ENCODE measurements at places on chromosomes 6 and 20.

- no peak for DNase-seq
Measured at GRCh38 chr6:15626878-15627674, 35.8 kb downstream of the DTNBP1 start.

GRCh38 chr6:112203577-112204349 is 50.6 kb downstream of the LAMA4 start:
- no peak for DNase-seq

DNA sequence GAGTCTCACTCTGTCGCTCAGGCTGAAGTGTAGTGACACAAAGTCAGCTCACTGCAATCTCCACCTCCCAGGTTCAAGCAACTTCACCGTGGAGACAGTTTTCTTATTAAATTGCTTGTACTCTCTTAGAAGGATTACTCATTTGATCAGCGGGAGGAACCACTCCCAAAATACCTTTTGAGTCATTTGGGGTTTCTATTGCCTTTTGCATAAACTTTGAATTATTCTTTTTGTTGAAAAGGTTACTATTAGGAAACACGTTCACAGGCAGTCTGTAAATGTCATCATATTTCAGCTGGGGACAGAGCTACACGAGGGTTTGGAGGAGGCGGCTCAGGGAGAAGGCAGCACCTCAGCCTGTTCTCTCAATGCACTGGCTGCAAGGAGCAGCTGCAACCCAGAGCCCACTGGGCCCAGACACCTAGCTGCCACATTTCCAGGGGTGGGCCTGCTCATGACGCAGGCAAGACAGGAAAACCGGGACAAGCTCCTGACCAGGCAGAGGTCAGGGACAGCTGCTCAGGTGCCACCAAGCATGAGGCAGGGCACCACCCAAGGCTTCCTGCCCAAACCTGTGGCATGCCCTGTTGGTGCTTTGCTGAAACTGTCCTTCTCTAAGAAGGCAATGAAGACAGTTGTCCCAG is 205.9 kb downstream of the BMP7 start:
- DNase-seq: no peak

DNA sequence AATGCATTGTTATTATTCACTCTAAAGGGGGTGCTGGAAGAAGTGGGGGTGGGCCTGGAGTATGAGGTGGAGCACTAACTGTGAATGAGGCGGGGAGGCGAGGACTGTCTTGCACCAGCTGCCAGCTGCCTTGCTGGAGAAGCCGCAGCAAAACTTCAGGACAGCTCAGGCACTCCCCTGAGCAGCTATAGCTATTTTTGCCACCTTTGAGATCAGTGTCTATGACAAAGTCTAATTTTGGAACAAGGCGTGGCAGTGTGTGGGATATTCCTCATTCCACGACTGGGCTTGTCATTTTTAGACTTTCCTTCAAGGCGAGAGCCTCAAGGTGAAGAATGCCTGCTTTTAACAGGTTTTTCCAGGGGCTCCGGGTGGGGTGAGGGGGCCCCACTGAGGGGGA is 143.8 kb downstream of the DOK5 start:
- no peak for DNase-seq

- no peak for DNase-seq
Measured at GRCh38 chr6:83891586-83891985, 32.1 kb downstream of the CYB5R4 start.

DNA sequence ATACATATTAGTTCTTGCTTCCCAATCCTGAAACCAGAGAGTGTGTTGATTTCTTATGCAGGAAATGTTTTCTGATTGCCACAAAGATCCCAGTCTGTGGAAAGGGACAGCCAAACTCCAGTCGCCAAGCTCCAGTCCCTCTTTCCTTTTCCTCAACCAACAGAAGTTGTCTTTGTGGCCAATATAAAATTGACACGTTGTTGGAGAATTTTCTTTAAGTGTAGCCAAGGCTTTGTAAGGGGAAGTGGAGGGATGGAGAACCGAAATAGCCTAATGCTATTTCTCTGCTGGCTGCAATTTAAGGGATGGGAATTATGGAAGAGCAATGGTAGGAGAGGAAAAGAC is 5.4 kb downstream of the ADGRB3 start:
- DNase-seq: no peak

- DNase-seq: peak; percentile 50
Measured at GRCh38 chr6:138590796-138591709, 91.8 kb upstream of the NHSL1 start.

- DNase-seq: no peak
Measured at GRCh38 chr20:57871237-57871632, 161.4 kb upstream of the PMEPA1 start.

- DNase-seq: no peak
Measured at GRCh38 chr20:45039475-45039820, 61.5 kb downstream of the KCNS1 start.

- DNase-seq: no peak
Measured at GRCh38 chr20:59772931-59773913, 160.2 kb downstream of the SYCP2 start.

DNA sequence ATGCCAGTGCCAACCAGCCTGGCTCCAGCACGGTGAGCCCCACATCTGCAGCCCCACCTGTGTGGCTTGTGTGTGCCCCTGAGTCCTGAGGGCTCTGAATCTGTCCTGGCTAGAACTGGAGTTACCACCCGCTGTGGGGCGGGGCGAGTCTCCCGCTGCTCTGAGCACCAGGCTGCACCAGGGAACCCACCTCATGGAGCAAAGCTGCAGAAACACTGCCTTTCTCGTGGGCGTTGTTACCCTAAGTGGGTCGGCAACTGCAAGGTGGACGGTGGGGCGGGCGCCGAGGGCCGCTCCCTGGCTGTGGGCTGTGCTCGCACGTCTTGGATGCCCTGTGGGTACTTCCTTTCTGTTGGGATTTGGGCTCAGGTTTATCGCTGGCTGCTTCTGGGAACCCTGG is 12.7 kb upstream of the ZBTB46 start:
- DNase-seq: no peak

DNA sequence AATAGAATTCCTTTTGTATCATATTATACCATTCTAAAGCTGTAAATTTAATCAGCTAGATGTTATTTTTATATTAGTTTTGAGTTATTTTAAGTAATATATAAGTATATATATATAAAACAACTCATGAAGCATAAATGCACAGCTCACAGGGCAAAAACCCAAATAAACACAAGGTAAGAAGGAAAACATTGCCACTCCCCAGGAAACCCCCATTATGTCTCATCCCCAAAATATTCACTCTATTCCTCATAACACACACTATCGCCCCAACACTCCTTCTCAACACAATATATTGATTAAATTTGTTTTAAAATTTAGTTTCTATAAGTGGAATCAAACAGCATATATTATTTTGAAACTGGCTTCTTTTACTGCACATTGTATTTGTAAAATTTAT is 98.6 kb upstream of the FAM83B start:
- no peak for DNase-seq

DNA sequence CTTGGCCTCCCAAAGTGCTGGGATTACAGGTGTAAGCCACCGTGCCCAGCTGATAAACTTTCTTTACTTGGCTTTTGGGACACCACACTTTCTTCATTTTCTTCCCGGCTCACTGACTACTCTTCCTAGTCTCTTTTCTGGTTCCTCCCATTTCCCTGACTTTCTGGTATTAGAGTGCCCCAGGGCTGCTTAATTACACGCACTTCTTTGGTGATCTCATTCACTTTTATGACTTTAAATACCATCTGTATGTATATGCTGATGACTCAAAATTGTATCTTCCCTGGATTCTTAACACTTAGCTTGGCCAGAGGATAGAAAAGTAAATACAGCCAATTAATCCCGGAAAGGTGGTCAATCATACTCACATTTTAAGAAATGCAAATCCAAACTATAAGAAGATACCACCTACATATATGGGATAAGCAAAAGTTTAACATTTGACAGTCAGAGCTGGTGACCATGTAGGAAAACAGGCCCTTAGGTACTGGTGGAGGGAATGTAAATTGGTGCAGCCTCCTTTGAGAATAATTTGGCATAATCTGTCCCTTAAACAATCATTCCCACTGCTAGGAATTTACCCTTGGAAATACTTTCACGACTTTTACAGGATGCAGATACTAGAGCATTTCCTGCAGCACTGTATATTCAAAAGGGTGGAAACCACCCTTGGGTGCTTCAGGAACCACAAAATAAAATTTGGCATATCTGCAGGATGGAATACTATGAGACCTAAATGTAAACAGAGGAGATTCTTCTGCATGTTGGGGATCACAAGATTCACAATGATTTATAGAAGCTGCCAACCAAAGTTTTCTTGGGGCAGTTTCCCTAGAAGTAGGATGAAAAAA is 9.4 kb upstream of the NANP start:
- DNase-seq: no peak

GRCh38 chr20:44730441-44730840 is 15.2 kb upstream of the KCNK15 start:
- DNase-seq: no peak

DNA sequence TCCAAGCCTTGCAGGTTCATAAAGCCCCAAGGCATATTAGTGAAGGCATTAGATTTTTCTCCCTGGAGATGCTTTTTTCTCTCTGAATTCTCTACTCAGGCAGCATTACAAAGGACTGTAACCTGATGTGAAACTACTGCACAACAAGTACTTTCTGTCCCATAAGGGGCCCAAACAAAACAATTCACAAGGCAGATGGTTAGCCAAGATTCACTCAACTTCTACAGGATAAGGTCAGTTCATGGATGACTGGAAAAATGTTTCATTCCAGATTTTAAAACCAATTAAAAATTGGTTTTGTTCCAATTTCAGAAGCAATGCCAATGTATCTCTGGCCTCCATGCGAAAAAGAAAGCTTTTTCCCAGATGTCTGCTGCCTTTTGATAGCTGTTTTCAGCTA is 181.8 kb downstream of the KHDC1L start:
- no peak for DNase-seq

DNA sequence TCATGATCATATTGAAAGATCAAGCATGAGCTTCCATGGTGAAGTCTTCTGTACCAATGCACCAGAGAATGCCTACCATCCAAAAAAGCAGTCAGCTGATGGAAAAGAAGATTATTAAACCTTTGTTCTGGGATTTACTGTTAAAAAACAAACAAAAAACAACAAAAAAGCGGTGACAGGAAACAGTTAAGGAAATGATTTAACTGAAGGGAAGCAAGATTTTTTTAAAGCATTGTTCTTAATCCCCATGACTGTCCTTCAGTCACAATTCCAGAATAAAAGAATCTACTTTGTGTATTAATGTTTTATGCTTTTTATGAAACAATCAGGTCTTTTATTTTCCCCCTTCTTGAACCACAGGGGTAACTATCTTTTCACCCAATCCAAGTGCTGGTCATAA is 23.9 kb downstream of the FAM162B start:
- no peak for DNase-seq

DNA sequence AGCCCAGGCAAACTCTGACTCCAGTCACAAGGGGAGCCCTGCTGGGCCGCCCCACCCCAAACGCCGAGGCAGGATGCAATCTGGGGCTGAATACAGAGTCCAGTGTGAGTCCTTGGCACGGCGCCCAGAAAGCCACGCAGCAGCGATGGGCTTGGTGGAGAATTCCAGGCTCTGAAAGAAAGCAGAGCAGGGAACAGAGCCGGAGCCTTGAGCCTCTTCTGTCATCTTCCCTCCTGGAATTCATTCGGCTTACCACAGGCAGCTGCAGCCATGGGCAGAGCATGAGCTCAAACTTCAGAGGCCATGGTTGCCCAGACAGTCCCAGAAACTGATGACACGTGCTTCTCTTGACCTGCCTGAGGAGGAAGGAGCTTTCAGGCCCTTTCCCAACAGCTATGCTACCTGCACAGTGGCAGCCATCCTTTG is 441.1 kb upstream of the JARID2 start:
- DNase-seq: peak; percentile 61

DNA sequence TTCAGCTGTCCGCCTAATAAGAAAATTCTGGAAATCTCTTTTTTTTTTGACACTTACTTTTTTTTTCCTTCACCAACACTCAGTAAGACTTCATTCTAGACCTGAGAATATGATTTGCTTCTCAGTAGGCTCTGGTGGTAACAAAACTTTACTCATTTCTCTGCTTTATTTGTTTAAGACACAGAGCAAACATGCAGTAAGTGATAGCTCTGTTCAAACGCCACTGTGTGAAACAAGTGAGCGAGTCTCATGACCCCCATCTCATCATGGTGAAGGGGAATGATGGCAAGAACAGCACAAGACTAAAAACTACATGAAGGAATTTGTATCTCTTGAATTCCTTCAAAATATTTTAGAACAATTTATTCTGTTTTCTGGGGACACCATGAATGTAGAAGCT is 541.6 kb upstream of the POU3F2 start:
- DNase-seq: no peak

DNA sequence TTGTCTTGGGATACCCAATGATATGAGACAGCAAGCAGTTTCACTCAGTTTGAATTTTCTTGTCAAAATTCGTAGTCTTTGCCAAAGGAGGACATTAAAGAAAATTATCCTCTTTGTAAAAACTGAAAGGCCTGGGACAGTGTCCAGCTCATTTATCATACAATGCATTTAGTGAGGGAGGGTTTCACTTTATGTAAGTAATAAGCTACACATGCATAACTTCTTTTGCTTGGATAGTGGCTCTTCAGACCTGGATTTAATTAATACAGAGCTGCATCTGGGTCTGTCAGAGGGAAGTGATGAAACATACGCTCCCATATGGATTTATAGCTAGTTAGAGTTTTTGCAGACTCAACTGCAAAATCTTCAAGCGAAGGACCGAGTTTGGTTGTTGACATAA is 175.6 kb downstream of the PHACTR1 start:
- DNase-seq: no peak

GRCh38 chr6:136950436-136951126 is 28.5 kb downstream of the SLC35D3 start:
- DNase-seq: no peak

GRCh38 chr20:8571611-8572010 is 439.5 kb downstream of the PLCB1 start:
- no peak for DNase-seq

DNA sequence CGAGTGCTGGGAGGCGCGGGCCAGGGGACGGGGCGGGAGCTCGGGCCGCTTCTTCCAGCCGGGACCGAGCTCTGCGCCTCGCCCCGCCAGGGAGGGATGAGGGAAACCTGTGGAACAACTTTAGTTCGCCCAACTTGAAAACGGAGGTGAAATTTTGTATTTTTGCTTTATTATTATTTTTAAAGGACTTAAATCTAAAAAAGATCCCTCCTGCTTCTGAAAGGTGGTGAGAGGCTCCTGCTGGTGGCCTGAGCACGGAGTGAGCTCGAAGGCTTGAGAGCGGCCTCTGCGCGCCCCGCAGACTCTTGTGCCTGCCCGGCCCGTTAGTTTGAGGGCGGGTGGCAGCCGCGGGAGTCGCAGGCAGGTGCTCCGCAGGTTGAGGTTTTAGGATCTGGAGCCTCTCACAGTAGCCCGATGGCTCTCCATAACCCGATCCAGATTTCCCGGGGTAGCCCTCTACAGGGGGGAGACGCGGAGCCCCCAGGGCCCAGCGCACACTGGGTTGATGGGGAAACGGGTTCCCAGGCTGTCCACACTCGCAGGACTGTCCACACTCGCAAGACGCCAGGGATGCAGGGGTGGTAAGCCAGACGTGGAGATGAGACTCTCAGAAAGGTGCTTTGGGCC is 46.2 kb upstream of the SUPT3H start:
- DNase-seq: no peak

- no peak for DNase-seq
Measured at GRCh38 chr20:63553933-63554290, at the start of gene FNDC11. FNDC11 (plus strand) TSS chr20:63554159; CDS start chr20:63555664, 1,505 bp downstream.

Measured in AG04450 (cell line).